ENCODE measurements at places on chromosomes 1 and 21.

DNA sequence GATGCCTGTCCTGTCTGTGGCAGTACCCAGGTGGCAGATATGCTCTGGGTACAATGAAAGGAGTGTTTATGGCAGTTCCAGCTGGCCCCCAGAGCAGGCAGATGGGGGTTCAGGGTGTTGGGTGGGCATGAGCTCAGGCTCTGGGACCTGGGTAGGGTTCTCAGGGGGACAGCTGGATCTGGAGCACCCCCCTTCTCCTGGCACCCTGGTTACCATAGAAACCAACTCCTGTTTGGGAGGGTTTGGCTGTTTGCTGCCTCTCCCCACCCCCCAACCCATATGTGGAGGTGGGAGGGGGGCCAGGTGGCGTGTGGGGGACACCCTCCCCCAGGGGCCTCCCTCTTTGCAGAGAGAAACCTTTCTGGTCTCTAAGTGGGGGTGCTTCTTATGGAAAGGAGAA, 7.1 kb downstream of the FOXO6 start:
- DNase-seq, result no peak

- DNase-seq, result no peak
These were observed 680.3 kb downstream of the PLA2G4A start for GRCh38 chr1:187509091-187509490.

DNA sequence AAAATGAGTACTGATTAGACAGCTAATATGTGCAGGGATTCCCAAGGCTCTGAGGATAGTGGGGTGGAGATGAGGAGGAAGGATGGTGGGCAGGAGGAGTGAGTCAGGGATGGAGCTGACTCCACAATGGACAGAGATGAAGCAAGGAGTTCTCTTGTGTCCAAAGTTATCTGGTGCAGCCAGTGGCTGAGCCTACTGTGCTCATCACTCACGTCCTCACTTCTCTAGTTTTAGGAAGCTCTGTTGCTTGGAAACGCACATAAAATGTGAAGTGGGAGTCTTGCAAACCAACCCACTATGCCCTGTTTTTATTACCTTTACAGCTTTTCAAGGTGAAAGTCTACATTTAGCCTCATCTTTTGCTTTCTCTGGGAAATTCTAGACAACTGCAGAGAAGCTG, 36.5 kb upstream of the SAMD13 start:
- DNase-seq, result no peak

GRCh38 chr21:37642493-37642892, 273.8 kb downstream of the KCNJ6 start:
- no peak for DNase-seq

GRCh38 chr1:30883389-30884172, 25.0 kb downstream of the SDC3 start:
- DNase-seq, result no peak

- DNase-seq, result no peak
These were observed 35.5 kb upstream of the ZNF362 start for GRCh38 chr1:33220676-33221384.

DNA sequence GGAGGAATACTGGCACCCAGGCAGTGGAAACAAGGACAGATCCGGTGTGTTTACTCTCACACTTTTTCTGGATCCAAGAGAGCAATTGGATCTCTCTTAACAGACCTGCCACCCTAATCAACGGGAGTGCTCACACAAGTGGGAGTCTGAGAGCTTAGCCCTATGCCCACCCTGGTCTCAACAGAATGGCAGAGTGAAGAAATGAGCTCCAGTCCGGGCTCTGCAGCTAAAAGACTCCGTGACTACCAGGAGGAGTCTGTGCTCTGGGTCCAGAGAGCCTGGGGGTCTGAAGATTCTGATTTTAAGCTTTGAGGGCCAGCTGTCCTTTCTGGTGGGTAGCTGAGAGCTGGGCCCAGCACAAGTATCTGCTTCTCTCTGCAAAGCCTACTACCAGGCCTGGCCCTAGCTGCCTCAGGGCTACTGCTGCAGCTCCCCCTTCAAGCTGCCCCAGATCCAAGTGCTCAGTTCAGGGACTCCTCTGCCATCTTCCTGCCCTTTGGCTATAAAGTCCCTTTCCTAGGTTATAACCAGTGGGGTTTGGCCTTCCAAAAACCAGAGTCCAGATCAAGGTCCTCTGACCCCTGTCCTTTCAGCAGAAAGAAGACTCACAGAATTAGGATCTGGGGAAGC, 3.9 kb downstream of the S100A9 start:
- no peak for DNase-seq

DNA sequence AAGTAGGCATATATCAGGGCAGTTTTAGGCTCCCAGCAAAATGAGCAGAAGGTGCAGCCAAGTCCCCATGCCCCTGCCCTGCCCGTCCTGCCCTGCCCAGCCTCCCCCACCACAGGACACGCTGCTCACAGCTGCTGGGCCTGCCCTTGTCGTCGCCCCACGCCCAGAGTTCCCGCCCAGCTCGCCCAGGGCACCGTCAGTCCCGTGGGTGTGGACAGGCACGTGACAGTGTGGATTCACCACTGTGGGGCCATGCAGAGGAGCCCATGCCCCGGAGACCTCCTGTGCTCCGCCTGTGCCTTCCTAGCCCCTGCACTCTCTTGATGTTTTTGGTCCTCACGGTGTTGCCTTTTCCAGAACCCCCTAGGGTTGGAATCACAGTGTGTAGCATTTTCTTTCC, 7.0 kb downstream of the FAAP20 start:
- DNase-seq, result no peak

DNA sequence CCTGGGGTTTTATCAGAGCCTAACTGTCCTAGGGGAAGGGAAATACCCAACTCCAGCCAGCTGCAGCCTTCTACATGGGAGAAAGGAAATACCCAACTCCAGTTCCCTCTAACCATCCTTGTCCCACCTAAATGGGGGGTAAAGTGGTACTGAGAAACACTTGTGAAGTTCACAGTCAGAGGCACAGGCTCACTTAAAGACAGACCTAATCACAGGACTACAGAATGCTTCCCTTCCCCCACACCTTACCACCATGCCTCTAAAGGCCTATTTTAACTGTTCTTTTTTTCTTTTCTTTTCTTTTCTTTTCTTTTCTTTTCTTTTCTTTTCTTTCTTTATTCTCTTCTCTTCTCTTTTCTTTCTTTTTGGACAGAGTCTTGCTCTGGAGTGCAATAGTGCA, 324.6 kb downstream of the SPATA17 start:
- DNase-seq, result no peak

GRCh38 chr1:13703558-13704490, 3.8 kb downstream of the PRDM2 start:
- DNase-seq, result no peak

DNA sequence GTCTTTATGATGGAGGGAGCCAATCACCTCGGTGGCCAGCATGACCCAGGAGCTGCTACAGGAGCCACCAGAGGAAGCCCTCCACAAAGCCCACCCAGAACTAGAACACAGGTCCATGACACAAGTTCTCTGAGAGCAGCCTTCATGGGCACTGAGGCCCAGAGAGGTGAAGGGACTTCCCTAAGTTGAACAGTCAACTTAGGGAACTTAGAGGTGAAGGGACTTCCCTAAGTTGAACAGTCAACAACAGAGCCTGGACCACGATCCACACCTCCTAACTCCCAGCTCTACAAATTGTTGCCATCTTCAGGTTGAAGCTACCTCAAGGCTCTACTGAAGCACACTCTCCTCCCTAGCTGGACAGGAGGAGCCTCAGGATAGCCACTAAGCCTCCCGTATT, 132.7 kb downstream of the CCDC185 start:
- DNase-seq, result no peak

GRCh38 chr1:246786606-246787238, 62.5 kb downstream of the SCCPDH start:
- no peak for DNase-seq

- peak; percentile 83 for DNase-seq
These were observed at the start of gene NPL for GRCh38 chr1:182789138-182790076. NPL (plus strand) TSS chr1:182789773; CDS start chr1:182794372, 4,599 bp downstream.

DNA sequence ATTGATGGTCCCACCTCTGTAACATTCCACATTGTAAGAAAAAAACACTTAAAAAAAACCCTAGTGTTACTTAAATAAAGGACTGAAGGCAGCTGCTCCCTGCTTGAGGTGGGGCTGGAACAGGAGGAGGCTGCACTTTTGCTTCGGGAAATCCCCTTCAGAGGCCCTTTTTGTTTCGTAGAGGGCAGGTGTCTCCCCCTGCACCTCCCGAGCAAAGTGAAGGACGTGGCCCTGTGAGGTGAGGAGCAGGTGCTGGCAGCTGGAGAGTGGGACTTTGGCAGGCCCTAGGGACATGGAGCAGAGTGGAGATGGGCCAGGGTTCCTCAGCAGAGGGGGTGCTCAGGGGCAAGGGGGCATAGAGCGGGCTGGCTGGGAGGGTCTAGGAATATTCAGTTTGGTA, 33.4 kb upstream of the WNT4 start:
- DNase-seq, result no peak

GRCh38 chr1:31980835-31981455, 32.7 kb upstream of the KHDRBS1 start:
- no peak for DNase-seq

DNA sequence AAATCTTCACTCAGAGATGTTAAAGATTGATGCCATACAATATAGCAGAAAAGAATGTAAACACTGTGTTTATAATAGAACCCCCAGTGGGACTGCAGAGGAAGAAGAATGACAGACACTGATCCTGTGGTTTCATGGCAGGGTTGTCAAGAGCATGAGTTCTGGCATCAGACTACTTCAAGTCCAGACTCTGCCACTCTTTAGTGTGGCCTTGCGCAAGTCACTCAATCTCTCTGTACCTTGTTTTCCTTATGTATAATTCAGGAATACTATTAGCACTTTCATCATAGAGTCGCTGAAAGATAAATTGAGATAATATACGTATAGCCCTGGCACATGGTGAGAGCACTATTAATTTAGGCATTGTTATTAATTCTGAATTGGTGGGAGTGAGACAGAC, 38.5 kb upstream of the BCL9 start:
- DNase-seq, result no peak

GRCh38 chr1:239311331-239311730, 75.0 kb upstream of the CHRM3 start:
- DNase-seq, result no peak

GRCh38 chr1:153677718-153678518, 570 bp upstream of the NPR1 start:
- peak; percentile 49 for DNase-seq

- peak; percentile 53 for DNase-seq
These were observed 10.3 kb downstream of the ALX3 start for GRCh38 chr1:110060034-110060661.

GRCh38 chr1:45843474-45843905, 40.1 kb downstream of the MAST2 start:
- DNase-seq, result no peak

DNA sequence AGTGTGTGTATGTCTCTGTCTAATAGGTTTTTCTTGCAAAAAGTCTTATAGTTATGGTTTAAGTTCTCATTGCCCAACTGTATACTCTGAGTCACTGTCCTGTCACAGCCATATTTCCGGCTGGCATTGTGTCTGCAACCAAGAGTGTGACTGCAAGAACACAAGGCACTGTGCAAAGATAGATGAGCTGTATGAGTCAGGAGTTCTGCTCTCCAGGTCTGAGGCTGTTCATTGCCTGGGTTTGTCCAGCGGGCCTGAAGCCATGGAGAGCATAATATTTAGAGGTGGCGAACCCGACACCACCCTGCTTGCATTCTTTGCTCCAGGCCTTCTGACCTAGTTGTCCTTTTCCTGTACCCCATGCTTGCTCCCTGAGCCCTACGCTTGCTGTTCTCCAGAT, 50.9 kb upstream of the CNIH3 start:
- DNase-seq, result no peak

- DNase-seq, result peak; percentile 65
These were observed 526 bp upstream of the SLC25A24 start for GRCh38 chr1:108200687-108201051.

GRCh38 chr1:244106837-244107493, 55.9 kb downstream of the ZBTB18 start:
- DNase-seq, result no peak

GRCh38 chr21:38679534-38679933, 126.2 kb upstream of the ETS2 start:
- no peak for DNase-seq

DNA sequence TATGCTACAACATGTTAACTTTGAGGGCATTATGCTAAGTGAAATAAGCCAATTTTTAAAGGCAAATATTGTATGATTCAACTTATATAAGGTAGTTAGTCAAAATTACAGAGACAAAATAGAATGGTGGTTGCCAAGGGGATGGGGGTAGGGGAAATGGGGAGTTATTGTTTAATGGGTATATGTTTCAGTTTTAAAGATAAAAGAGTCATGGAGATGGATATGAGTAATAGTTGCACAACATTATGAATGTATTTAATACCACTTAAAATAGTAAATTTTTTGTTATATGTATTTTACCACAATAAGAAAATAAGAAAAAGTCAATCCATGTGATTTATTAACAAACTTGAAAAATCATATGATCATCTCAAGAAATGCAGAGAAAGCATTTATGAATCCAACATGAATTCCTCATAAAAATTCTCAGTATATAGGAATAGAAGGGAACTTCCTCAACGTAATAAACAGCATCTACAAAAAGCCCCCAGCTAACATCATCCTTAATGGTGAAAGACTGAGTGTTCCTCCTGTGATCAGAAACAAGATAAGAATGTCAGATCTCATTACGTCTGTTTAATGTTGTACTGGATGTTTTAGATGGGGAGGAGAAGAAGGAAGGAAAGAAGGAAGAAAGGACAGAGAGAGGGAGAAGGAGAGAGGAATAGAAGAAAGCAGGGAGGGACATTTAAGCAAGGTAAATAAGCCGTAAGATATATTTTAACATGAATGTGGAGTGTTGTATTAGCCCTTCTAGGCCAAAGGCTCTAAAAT, 6.7 kb upstream of the TSEN15 start:
- DNase-seq, result no peak

DNA sequence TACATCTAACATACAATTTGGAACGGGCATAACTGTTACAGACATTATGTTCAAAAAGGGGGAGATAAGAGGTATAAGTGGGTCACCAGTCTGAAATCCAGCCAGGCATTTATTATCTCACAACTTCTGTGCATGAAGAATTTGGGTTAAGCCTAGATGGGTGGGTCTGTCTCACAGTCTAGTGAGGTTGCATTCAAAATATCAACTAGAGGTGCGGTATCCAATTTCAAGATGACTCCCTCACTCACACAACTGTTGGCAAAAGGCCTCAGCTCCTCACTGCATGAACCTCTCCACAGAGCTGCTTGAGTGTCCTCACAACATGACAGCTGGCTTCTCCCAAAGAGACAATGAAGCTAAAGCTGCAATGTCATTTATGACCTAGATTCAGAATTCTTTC, 4.7 kb downstream of the AUNIP start:
- no peak for DNase-seq
